ENCODE measurements at places on chromosomes 4 and X. TPM values are rescaled to one million over a fixed set of nuclear protein-coding genes. Genes with fewer than 3 reads are reported as not detected.
A peak's percentile ranks its signal among the peaks of the same experiment; 100 is the strongest.

CDX4 gene
- total RNA-seq: not detected

PHKA1 gene
- total RNA-seq: 0.76 TPM

CCKAR gene
- total RNA-seq: not detected

SMIM10 gene
- 0.56 TPM for total RNA-seq

TKTL2 gene
- total RNA-seq: not detected

UGT2B11 gene
- 0.47 TPM for total RNA-seq

CCDC158 gene
- total RNA-seq: 0.19 TPM

NALF2 gene
- not detected for total RNA-seq

NPY5R gene
- total RNA-seq: not detected

CFP gene
- 5.0 TPM for total RNA-seq

- no peak for DNase-seq
These were observed 62.1 kb downstream of the USO1 start for GRCh38 chr4:75786526-75786925.

GRCh38 chr4:122787940-122788339, 38.7 kb upstream of the FGF2 start:
- no peak for DNase-seq

DNA sequence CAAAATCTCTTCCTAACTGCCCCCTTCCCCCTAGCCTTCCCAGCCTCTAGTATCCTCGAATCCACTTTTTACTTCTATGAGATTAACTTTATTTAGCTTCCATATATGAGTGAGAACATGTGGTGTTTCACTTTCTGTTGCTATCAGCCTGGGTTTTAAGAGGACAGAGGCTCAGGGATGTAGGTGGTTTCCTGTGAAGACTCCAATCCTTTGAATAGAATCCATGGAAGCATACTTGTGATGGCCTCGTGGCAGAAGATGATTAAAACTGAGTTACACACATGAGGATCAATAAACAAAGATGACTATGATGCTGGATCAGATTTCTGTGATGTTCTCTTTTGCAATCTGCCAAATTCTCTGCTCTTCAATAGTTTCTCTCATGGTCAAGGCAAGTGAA, 29.8 kb downstream of the CD99L2 start:
- DNase-seq: no peak

DNA sequence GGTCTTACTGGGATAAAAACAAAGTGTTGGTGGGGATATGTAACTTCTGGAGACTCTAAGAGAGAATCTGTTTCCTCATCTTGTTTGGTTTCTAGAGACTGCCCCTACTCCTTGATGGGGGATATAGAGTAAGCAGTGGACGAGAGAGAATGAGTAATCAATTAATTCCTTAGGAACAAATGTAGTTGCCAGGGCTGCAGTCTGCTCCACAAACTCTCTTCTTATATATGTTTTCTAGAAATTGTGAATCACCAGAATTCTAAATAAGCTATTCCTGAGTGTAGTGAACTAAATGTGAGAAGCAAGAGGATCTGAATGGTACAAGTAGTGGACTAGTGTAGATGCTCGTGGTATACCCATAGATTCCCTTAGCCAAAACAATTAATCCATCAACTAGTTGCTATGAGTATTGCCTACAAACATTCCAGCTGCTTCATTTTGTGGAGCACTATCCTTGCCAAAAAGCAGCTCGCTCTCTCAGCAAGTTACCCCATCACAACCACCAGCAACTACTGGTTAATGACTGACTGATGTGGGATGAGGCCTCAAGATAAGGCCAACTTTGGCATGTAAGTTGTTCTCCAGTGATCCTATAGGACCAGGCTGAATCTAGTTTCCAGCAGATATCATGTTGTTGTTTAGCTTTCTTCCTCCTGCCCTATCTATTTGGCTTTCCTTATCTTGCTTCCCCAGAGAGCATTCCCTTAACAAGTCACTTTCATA, 273.0 kb downstream of the SLC7A11 start:
- no peak for DNase-seq

DNA sequence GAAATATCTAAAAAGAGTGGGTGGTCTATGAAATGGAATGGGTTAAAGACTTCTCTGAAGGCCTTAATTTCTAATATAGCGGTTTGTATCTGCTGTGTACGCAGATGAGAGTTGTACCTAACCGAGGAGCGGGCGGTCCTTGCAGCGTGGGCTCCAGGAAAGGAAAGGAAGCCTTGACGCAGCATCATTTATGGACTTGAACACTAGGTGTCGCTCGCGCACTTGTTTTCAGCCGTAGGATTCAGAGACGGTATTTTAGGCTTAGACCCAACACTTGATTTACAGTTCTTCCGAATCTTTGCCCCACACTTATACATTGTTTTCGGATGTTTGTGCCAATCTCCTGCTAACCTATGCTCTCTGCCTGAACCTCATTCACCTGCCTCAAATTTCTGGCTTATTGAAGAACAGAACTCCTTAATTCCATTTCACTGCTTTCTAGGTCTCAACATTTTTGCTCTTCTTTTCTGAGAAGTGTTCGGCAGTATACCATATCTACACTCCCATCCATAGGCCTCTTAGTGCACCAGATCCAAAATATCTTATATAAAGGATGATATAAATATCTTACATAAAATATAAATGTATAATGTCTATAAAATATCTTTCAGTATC, 48.9 kb upstream of the AADAT start:
- peak; percentile 51 for DNase-seq

DNA sequence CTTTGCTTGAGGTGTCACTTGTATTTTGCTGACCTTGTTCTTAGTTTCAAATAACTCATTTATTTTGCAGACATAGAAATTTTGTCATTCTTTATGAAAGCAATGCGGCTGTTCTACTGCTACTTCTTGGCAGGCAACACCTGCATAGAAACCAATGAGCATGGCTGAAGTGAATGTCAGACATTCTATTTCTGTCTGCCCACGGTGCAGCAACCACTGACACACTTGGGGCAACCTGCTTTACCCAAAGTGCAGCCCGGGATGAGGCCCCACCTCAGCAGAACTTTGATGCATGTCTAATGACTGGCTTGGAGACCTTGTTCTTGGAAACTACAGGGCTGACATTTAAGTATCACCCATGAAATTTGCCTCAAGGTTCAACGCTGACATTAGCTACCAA, 93.6 kb downstream of the RBM47 start:
- no peak for DNase-seq

DNA sequence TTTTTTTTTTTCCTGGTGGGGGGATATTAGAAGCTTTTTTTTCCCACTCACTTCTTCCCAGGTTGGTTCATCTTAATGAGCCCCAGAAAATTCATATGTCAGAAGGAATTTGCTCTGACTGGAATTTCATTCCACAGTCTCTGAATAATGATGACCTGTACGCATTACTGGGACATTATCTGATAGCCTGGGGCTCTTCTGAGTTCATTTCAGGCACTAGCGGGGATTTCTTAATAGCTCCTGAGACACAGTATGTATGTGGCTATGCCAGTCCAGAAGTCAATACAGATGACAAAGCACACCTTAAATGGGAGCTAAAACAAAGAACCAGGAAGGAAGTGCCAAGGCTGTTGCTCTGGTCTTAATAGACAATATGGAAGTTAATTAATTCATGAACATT, 295.2 kb upstream of the IGFBP7 start:
- no peak for DNase-seq

GRCh38 chr4:138051157-138051556, 191.0 kb downstream of the SLC7A11 start:
- no peak for DNase-seq

DNA sequence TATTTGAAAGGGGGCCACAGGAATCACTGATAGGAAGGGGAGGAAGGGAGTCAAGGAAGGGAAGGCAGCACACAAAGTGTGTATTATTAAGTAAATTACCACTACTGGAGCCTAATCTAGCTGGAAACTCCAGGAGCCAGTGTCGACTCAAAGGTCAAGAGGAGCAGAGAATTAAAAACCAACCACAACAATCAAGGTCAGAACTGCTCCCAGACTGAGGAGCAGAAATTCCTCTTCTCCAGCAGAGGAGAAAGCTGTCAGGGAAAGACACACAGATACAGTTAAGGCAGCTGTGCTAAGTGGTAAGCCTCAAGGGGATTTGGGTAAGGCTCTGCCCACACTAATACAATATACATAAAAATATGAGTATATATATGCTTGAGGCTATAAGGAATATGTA, 87.5 kb upstream of the PTPN13 start:
- no peak for DNase-seq

GRCh38 chrX:5936438-5936837, 292.2 kb downstream of the NLGN4X start:
- no peak for DNase-seq

GRCh38 chrX:129077424-129078170, 445.7 kb downstream of the SMARCA1 start:
- no peak for DNase-seq

GRCh38 chr4:168167714-168168284, 75.5 kb downstream of the ANXA10 start:
- DNase-seq: no peak

DNA sequence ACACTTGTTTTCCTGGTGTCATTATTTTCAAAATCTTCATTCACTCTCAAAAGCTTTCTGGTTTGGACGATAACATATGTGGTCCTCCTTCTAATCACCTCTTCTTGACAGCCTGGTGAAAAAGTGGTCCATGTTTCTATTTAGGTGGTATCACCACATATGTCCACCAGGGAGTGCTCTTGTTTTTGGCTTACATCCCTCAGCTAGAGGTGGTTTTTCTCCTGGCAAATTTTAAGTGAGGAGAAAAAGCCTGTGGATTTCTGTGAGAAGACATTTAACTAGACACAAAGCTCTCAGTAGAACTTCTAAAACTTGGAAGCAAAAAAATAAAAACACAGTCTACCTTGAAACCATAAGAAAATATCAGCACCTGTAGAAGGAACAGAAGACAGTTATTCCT, 58.0 kb upstream of the FRMPD4 start:
- DNase-seq: no peak

DNA sequence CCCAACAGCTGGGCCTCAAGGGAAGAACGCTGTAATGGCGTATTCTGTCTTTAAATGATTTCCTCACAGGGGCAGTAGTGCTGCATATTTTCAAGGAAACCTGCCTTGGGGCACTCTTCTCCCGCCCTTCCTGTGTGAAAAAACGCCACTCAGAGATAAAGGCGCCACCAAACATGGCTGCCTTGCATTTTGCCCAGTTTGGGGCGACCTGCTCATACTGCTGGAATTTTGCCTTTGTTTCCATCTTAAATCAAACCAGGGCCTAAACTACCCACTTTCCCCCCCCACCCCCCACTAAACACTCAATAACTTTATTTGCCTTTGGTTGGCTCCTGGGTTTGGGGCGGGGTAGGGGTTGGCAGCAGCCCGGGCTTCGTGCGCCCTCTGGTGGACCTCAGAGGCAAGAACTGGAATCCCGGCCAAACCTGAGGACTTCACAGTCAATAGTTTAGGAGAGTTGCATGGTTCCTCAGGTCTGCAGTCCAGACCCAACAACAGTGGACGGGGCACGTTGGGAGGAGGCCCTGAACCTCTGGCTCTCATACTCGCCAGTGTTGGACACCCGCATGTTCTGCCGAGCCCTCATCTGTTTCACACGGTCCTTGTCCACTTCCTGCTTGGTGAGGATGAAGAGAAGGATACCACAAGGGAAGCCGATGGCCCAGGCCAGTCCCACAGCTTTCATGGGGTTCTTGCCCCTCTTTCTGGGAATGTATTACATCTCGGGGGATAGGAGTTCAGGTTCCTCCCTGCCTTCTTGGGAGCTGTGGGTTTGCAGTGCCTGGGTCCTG, 220.1 kb upstream of the STK26 start:
- DNase-seq: peak; percentile 89

- no peak for DNase-seq
These were observed 31.7 kb upstream of the CLDN34 start for GRCh38 chrX:9935436-9935835.
